ENCODE measurements at places on chromosomes 7 and 10. TPM values are rescaled to one million over a fixed set of nuclear protein-coding genes. Genes with fewer than 3 reads are reported as not detected.

Gene GDF2
- total RNA-seq = not detected

Gene PSPH
- 19.8 TPM for total RNA-seq

GRCh38 chr10:5457741-5458140 is 41.6 kb downstream of the CALML5 start:
- no peak for DNase-seq

DNA sequence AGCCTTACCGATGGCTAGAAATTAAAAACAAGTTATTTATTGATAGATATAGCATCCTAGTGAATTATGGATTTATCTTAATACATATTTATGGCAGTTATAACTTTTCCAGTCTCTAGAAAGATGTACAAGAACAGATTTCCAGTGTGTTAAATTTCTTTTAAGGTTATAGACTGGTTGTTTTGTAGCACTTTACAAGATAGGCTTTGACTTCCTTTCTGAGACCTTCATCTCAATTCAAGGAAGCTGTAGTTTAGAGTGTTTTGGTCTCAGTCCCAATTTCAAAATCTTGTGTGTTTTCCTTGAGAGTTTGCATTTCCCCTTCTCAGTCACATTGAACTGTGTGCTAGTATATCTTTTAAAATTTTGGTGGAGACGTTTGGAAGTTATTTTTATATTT is 30.1 kb downstream of the PLEKHA1 start:
- DNase-seq = no peak

Gene PLAC9
- 1.6 TPM for total RNA-seq

DNA sequence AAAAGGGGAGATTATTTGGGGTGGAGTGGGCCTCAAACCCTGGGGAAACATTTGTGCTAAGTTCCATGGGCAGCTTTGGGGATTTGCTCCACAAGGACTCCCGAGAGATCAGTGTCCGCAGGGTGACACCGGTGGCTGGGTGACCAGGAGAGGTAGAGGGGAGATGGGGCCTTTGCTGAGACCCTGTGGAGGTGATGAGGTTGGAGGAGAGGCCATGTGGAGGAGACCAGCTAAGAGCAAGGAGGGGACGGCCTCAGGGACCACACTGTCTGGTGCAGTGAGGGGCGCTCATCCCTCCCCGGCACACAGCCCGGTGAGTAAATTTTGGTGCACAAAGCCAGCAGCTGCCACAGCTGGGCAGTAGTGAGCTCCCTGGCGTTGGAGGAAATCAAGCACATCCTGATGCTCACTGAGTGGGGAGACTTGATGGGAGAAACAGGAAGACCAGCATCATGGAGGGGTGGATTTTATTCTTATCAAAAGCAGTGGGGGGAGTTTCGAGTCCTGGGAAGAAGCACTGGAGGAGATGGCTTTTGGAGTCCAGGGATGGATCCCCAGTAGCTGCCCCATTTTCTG is 20.2 kb upstream of the ELFN1 start:
- DNase-seq = no peak

GRCh38 chr7:90766814-90767564 is 170.9 kb downstream of the CDK14 start:
- peak; percentile 55 for DNase-seq

Data from occipital lobe (tissue), 3 donors.